ENCODE measurements at places on chromosomes 11 and 22.

DNA sequence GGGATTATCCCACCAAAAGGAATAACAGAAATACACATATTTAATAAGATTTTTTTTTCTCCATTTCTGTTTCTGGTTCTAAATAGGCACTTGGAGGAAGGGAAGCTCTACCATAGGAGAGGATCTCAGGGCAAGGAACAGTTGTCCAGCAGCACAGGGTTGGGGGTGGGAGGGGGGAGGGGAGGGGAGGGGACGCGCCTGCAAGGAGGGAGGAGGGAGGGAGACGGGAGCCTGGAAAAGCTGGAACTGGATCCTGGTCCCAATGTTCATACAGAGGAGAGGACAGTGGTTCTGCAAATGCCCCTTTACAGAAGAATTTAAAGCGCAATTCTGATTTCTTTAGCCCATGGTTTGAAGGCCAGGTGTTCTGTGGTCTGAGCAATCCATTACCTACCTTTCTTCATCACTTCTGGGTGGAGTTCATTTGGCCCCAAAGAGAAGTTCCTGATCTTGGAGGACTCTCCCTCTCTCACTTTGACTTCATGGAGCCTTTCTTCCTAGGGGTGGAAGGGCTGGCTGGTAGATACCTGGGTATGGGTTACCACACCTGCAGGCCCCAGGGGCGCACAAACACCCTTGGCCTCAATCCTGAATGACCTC, 348.9 kb upstream of the NCAM1 start:
- DNase-seq, result no peak

GRCh38 chr11:11636671-11637070, 14.9 kb upstream of the GALNT18 start:
- DNase-seq, result no peak

- DNase-seq, result no peak
Measured at GRCh38 chr11:12862696-12863469, 146.2 kb upstream of the RASSF10 start.

DNA sequence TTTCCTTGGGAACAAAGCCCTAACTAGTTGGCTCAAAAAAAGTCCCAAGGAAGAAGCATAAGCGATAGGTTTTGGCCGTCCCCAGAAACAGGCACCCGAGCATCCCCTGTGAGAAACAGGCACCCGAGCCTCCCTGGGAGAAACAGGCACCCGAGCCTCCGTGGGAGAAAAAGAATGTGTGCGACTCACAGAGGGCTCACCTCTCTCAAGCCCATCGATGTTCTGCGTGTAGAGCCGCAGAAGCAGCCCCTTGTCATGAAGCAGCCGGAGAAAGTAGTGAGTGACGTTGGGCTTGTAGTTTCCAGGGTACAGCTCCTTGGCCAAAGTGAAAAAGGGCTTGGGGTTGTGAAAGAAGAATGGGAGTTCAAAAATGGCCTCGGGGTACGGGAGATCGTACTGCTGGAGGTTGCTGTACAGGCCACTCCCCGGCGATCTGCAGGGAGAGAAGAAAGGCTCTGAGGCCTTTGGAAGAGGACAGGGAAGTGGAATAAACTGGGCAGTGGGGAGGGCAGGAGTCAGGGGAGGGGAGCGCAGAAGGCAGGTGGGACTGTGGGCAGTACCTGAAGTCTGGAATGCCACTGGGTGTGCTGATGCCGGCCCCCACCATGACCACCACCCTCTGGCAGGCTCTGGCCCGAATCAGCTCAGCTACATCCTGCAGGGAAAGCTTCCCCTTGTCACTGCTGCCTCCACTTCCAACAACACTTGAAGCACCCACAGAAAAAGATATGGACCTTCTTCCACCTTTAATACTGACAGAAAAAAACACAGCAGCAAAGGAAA, 3.2 kb downstream of the SIRT3 start:
- DNase-seq, result peak; percentile 37

DNA sequence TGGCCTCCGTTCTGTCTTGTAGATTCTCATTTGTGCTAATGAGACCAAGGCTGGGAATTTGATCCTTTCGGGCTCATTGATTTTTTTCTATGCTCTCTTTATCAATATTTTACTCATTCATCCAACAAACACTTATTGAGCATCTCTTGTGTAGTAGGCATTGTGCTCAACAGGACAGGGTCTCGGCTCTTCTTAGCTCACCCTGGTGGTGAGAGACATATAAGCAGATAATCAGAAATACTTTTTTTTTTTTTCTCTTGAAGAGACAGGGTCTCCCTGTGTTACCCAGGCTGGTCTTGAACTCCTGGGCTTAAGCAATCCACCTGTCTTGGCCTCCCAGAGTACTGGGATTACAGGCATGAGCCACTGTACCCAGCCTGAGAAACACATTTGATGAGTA, 48.0 kb upstream of the SLC5A1 start:
- no peak for DNase-seq

DNA sequence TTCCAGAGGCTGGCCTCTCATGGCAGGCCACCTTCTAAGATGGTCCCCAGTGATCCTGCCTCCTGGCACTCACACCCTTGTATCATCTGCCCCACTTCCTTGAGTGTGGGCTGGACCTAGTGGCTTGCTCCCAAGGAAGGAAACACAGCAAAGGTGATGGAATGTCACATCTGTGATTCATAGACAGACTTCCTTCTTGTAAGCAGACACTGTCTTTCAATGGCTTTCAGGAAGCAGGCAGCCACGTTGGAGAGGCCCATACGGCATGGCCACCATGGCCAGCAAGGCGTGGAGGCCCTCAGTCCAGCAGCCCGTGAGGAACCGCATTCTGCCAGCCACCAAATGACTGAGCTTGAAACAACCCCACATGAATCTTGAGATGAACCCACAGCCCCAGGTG, 11.3 kb downstream of the LMO1 start:
- peak; percentile 15 for DNase-seq

GRCh38 chr11:63395697-63396096, 26.1 kb downstream of the SLC22A9 start:
- no peak for DNase-seq

GRCh38 chr22:27212102-27212501, 554.7 kb downstream of the MIAT start:
- no peak for DNase-seq

DNA sequence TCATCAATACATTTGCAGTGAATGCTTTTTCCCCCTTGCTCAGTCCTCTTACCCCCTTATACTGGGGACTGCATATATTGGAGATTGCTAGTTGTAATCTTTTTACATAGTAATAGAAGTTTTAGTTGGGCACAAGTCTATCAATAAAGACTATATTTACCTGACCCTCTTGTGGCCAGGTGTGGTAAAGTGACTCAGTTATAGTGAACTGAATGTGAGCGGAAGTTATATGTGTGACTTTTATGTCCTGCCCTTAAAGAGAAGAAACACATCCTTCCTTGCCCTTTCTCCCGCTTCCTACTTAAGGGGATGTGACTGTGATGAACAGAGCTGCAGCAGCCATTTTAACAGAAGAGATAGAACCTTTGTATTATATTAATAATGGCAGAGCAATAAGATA, 362.0 kb downstream of the METTL15 start:
- no peak for DNase-seq

GRCh38 chr11:25702417-25702816, 629.5 kb upstream of the ANO3 start:
- no peak for DNase-seq

- no peak for DNase-seq
Measured at GRCh38 chr11:9760193-9760575, 96.3 kb downstream of the SWAP70 start.

GRCh38 chr11:109267293-109268095, 154.5 kb upstream of the C11orf87 start:
- no peak for DNase-seq

- no peak for DNase-seq
Measured at GRCh38 chr11:66363187-66363601, 8.4 kb downstream of the SLC29A2 start.

- DNase-seq, result no peak
Measured at GRCh38 chr11:73818846-73819245, 31.2 kb downstream of the MRPL48 start.

- no peak for DNase-seq
Measured at GRCh38 chr11:14657841-14658240, 14.2 kb downstream of the PDE3B start.

DNA sequence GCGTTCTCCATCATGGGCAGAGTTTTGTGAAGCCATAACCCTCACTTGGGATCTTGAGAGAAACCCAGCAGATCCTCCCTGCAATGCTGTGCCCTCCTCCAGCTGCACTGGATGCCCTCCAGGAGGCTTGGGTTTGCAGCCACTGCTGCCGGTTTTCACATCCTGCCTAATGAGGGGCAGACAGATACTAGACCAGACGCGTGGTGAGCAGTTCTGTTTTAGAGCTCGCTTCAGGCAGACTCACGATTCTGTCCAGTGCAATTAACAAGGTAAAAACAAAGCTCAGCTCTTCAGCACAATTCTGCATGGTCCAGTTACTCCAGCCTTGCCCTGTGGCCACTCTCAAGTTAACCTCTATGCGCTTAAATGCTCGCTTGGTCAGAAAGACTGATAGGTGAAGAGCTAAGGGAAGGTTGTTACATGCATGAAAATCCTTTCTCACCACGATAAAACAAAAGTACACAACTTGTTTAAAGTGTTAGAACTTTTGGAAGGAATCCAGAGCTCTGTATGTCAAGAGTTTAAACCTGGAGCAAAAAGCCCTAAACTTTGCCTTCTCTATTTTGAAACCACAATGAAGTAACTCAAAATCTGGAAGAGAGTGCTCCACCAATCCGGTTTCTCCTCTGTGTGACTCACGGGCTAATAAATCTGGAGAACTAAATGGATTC, 292.3 kb upstream of the FAT3 start:
- no peak for DNase-seq

GRCh38 chr11:65376138-65376713, 6.2 kb downstream of the SLC25A45 start:
- DNase-seq, result no peak
